ENCODE measurements at places on chromosomes 16 and 17.

GRCh38 chr16:17258848-17259713 is 211.7 kb downstream of the XYLT1 start:
- no peak for DNase-seq

DNA sequence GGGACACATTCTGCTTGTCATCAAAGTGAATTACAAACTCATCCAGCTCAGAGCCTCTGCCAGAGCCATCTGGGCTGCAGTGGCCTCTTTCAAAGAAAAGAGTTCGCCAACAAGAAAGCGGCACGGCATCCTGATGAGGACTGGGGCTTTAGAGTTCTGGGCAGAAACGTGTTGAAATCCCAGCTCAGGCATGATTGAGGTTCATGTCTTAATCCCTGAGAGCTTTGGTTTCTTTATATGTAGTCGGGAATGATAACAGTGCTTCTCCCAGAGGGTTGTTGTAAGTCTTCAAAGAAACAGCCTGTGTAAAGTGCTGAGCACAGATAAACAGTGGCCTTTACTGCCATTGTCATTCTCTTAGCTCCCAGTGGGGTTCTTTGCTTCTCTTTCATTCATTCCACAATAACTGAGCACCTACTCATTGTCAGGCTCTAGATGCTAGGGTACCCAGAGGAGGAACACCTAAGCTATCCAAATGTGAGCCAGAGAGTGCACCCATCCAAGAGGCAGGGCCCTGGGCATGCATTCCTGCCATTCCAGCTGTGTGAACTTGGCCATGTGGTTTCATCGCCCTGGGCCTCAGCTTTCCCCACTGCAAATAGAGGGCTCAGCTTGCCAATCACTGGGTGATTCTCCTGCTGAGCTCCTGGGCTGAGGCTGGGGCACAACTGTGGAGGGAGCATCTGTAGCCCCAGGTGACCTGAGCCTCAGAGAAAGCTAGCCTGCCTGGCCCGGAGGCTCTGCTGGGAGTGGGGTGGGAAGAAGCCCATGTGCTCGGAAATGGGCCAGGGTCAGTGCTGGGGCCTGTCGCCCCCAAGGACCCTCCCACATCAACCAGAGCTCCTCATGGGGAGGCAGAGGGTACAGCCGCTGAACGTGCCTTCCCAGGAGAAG is 38.3 kb upstream of the CRHR1 start:
- no peak for DNase-seq

DNA sequence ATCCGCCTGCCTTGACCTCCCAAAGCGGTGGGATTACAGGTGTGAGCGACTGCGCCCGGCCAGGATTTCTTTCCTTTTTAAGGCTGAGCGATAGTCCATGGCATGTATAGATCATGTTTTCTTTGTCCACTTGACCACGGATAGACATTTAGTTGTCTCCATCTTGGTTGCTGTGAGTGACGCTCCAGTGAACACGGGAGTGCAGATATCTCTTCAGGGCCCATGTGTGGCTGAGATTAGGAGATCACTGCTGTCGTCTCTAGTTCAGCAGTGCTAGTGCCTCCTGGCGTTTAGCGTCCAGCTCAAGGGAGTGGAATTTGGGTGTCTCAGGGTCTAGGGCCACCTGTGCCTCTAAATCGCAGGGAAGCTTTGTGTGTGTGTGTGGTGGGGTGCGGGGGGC is 41.5 kb downstream of the ABCC1 start:
- no peak for DNase-seq

- DNase-seq: no peak
Observed at GRCh38 chr17:36506249-36506826, 19.9 kb downstream of the ZNHIT3 start.

DNA sequence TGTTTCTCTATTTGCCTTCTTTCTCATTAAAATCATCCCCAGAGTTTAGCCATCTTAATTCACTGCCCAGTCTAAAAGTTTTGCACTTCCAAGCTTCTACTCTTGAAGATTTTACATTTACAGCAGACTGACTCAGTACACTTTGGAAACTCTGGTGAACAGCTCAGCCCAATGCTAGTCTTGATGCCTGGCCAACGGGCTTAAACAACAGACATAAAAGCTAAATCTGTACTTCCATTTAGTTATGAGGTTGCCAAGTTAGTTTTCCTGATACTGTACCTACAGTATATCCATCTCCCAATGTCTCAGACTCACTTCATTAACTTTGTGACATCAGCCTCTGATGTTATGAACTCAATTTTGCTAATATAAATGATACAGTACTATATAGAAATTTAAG is 891.8 kb upstream of the SOX9 start:
- DNase-seq: no peak

DNA sequence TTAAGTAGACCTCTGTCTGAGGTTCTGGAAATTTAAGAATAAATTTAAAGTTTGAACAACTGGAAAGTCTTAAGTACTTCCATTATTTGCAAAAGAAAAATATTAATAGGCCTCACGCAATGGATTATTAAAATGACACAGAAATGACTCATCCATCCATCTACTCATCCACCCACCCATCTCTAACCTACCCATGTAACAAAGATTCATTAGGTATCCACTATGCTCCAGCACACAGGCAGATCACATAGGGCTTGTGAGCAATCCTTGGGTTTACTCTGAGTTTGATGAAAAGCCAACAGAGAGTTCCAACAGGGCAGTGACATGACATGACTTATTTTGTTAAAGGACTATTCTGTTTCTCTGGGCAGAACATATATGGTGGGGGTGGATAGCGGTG is 93.3 kb downstream of the HELZ start:
- no peak for DNase-seq

DNA sequence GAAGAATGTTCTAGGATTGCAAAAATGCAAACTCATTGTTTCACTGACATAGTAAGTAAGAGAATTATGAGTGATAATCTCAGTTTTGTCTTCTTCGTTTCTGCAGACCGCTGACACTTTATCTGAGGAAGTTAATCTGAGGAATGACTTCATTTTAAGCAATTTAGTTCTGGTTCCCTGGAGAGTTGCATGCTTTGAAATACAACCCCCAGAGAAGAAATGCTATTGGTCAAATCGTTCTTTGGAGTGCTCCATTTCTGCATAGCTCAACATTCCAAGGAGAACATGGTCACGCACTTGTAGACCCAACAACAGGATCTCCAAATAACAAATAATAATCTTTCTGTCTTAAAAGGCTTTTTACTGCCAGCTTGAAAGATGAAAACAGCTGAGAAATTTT is 427.1 kb downstream of the GRIN2A start:
- DNase-seq: peak; percentile 16

DNA sequence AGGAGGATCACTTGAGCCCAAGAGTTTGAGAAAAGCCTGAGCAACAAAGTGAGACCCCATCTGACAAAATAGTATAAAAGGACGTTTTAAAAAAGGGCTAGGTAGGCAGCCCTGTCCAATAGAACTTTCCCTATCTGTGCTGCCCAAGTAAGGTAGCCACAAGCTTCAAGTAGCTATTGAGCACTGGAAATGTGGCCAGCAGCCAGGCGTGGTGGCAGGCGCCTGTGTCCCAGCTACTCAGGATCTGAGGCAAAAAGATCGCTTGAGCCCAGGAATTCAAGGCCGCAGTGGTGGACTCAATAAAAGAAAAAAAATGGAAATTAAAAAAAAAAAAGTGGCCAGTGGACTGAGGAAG is 1.5 kb upstream of the NQO1 start:
- DNase-seq: no peak

DNA sequence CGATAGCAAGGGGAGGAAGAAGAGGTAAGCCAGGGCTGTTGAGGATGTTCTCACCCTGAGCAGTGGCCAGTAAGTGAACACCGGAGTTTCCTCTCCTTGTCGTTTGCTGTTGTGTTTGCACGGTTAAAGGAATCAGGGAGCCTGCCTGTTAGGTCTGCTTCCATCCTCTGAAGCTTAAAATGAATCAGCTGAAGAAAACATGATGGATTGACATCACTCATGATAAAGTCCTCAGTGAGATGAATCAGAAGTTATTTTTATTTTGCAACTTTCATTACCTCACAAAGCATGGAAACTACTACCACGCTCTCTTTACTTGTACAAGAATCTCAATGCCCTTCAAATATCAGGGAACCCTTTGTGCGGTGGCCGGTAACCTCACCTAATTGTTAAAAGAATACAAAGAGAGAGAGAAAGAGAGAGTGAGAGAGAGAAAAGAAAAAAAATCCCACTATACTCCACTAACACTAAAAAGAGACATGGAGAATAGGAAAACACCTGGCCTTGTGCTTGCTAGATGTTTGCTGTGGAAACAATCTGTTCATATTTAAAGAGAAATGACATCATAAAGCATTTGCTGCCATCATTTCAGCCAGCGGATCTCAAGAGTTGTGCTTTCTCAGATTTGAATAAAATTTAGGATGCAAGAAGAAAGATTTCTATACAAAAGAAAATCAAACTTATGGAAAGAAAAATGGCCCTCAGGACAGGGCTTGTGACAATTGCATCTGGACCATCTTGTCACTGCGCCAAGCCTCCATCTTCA is 441.6 kb upstream of the SALL1 start:
- DNase-seq: no peak

- DNase-seq: no peak
Observed at GRCh38 chr16:83854420-83854819, 44.5 kb upstream of the MLYCD start.

GRCh38 chr16:56151621-56152020 is 39.7 kb upstream of the GNAO1 start:
- DNase-seq: no peak

DNA sequence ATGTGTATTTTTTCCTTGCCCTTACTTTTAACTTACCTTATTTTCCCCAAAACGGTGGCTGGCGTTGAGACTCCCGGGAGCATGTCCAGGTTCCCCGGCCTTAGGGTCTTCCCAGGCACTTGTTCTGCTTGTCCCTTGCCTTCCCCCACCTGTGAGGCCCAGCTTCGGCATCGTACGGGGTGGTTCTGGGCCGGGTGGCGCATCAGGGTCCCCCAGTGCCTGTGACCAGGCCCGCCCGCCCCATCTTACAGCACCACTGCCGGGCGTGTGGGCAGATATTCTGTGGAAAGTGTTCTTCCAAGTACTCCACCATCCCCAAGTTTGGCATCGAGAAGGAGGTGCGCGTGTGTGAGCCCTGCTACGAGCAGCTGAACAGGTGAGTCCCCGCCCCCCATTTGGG is 7.4 kb downstream of the HGS start:
- no peak for DNase-seq

GRCh38 chr17:3794557-3795389 is 6.2 kb downstream of the ITGAE start:
- DNase-seq: no peak

DNA sequence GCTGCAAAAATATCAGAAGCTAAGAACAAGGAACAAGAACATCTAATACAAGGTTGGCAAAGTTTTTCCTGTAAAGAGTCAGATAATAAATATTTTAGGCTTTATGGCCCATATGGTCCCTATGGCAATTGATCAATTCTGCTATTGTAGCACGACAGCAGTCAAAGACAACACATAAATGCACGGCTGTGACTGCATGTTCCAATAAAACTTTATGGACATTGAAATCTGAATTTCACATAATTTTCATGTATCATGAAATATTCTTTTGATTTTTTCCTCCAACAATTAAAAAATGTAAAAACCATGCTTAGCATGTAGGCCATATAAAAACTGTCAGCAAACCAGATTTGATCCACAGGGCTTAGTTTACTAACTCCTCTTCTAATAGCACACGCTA is 10.5 kb upstream of the RNF43 start:
- no peak for DNase-seq

DNA sequence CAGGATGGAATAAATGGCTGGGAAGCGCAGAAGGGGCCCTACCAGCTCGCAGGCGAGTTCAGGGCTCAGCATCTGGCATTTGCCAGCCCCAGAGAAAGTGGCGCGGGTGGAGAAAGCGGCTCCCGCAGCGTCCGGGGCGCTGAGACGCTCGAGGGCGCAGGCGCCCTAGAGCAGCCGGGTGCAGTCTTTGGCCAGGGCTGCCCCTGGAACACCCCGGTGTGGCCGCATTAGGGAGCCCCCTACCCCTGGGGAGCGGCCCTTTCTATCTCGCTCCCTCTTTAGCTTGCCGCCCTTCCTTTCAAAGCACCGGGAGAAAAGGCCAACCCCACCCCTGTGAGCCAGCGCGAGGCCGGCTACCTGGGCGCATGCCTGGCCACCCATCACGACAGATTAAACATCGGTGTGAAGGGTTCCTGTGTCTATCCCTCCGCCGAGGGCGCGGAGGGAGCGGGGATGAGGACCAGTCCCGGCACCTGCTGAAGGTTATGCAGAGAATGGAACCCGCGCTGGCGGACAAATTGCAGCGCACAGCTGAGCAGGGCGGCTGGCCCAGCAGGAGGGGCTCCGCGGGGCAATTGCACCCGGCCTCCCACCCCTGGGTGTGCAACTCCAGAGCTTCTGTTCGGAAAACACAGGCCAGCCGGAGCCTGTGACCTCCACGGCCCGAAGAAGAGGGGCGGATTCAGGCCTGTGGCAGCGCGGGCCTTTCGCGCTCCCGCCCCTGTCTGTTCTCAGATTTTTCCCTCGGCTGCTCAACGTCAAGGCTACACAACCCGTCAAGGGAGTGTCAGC is 15.6 kb upstream of the FOXF1 start:
- DNase-seq: no peak

DNA sequence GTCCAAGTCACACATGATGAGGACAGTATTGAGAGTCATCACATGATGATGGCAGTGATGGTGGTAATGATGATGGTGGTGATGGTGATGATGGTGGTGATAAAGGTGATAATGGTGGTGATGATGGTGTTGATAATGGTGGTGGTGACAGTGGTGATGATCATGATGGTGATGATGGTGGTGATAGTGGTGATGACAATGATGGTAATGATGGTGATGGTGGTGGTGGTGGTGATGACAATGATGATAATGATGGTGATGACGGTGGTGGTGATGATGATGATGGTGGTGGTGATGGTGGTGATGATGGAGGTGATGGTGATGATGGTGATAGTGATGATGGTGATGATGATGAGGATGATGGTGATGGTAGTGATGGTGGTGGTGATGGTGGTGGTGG is 190.2 kb upstream of the ZNF469 start:
- DNase-seq: no peak

DNA sequence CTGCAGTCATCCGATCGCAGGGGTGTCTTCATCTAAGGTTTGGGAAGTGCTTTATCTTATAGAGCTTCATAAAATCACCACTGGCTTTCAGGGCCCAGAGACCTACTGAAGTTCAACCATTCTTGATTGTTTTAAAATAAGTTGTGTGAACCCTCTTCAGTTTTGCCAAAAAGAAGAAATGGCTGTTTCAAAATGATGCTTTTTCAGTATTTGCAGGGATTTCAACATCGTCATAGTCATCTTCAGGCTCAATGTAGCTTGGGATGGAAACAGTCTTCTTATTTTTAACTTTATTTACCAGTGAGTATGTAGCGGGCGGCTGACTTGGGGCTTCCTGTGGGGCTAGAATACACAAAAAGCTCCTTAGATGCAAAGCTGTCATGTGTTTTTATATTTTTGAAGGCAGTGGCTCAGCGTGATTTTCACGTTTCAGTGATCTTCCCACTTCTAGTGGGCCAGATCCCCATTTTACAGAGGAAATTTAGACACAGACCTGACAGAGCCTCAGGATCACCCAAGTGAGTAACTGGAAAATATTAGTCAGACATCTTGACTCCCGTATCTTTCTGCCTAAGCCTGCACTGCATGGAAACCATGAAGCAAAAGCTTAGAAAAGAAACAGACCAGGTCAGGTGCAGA is 19.1 kb upstream of the ZNF594 start:
- DNase-seq: no peak

GRCh38 chr17:7222093-7222971 is 2.6 kb downstream of the ACADVL start:
- DNase-seq: no peak
